ENCODE measurements at places on chromosomes 16 and 17. TPM values are rescaled to one million over a fixed set of nuclear protein-coding genes. Genes with fewer than 3 reads are reported as not detected.
A peak's percentile ranks its signal among the peaks of the same experiment; 100 is the strongest.

DNA sequence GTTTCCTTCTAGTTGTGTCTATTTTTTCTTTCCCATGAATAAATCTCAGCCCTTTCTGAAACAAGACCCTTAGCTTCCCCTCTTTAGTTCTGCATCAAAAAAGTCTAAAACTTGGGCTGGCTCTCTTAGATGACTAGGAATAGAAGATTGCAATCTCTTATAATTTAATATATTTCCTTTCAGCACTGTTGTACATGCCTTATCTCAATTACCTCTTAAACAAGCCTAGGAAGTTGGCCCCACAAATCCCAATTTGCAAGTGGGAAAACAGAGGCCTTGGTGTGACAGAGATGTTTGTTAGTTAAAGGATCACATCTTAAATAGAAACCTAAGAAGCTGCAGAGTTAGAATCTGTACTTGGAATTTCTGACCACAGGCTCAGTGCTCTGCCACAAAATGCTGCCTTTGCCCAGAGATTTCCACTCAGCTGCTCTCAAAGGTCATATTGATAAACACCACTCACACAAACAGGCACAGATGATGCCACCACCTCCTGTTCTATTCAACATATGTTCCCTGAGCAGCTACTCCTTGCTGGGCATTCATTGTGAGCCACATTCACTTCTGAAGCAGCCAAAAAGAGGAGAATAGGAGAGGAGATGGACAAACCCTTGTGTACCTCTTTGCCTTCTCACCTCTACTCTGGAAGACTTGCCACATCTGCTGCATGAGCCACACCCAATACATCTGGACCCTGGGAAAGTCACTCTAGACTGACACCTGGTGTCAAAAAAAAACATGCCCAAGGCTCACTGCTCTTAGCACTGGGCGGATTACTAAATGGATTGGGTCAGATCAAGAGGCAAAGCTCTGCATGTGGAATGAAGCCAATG is 5.5 kb downstream of the CCDC182 start:
- DNase-seq: no peak

ATF7IP2 gene
- total RNA-seq: 1.2 TPM

DNA sequence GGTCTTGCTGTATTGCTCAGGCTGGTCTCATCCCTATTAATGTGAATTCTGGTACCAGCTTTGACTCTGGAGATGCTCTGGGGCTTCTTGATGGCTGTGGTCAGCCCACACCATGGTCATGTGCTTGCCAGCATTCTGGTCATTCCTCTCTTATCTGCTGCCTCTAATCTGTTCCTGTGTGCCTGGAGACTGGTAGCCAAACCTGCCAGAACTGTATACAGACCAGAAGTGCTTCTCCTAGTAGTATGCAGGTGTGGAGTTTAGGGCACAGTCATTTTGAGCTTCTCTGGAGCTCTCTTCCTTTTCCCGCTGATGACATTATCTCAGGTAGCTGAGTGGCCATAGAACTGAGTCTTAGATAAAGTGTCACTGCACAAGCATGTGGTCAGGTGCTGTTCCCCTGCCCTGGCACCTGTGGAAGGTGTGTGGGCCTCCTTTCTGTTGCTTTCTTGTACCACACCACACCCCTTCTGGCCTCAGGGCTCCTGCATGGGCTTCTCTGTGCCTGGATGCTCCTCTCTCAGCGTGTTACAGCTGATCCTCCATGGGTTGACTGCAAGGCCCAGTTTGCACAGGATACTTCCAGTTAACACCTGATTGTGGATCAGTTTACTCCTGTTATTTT is 162.7 kb downstream of the SPECC1 start:
- DNase-seq: peak; percentile 81

SEZ6L2 gene
- 1.8 TPM for total RNA-seq

G6PC3 gene
- 12.3 TPM for total RNA-seq

SLC12A3 gene
- not detected for total RNA-seq

DNA sequence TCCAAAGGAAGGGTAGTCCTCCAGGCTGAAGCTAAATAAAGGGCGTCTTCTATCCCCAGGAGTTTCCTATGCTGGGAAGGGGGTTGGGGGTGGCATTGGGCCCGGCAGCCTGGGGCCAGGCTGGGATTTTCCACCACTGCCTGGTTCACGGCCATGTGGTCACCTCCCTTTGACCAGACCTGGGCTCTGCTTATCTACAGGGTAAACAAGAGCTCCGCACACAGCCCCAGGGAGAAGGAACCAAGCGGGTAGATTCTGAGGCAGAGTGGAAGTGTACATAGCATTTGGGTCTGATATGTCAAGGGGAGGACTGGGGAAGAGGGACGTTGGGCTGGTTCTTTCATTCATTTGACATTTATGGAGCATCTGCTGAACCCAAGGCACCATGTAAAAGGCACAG is 27.2 kb upstream of the TMEM220 start:
- no peak for DNase-seq

DNA sequence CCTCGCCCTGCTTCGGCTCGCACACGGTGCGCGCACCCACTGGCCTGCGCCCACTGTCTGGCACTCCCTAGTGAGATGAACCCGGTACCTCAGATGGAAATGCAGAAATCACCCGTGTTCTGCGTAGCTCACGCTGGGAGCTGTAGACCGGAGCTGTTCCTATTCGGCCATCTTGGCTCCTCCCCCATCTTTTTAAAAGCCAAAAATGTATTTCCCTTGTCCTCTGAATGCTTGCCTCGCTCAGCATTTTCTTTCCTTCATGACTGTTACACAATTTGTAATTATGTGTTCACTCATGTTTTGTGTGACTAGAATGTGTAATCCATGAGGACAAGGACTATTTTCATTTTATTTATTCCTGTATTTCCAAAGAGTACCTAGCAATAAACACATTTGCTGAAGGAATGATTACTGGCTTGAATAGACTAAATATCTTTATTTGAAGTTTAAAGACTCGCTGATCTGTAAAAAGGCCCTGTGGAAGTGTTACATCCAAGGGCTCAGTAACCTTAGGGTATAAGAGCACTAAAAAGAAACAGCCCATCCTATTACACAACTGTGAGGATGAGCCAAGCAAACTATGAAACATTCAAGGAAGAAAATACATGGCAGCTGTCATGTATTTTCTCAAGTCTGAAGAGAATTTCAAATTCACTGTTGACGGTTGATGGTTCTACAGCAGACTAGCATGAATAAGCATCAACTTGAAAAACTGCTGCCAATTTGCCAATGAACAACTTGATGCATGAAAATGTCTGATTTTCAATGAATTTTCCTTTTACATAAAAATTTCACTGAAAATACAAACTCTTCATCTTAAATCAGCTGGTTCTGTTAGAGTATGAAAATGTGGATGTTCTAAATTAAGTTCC is 192.6 kb downstream of the MYO1D start:
- DNase-seq: no peak
